Activated T-cell treated with anti-CD3 and anti-CD28 coated beads, Interleukin-2, amount 50 U/mL, for 4 hours (primary cell): ENCODE measurements at places on chromosomes 4 and X.

- no peak for DNase-seq
Observed at GRCh38 chr4:102665527-102665926, 95.2 kb downstream of the MANBA start.

DNA sequence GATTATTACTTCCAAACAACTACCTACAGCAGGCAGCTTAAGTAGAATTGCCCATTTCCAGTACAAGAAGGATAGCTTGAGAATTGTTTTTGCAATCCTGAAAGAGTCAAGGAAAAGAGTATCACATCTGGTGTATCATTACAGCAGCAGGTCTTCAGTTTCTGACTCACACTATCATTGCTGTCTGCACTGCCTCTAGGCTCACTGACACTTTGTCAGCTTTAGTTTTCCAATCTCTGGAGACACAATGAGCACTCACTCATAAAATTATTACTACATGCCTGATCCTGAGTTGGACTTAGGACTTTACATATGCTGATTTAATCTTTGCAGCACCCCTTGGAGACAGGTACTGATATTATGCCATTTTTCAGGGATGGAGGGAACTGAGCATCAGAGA is 244.6 kb upstream of the BOD1L1 start:
- no peak for DNase-seq

DNA sequence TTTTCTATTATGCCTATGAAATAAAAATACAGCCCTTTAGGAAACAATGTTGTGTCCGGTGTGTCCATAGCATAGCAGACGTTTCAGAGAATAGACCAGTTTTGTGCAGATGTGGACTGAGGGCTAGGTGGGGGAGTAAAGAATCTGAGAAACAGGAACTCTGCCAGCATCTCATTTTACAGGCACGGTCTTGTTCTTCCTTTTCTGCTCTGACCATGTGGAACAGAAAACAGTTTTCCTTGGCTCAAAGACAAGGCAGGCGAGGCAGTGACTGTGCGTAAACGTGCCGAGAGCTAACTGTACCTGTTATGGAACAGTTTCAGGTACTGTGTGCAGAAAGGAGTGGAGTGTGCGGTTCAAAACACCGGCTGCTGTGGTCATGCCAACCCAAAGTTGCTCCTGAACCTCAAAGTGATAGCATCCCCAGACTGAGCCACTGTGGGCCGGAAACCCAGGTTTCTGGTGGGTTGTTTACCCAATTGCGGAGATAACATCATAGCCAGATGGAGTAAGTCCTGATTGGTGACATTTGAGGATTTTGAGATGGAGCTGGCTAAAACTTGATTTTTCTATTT is 20.2 kb downstream of the CNGA2 start:
- no peak for DNase-seq

DNA sequence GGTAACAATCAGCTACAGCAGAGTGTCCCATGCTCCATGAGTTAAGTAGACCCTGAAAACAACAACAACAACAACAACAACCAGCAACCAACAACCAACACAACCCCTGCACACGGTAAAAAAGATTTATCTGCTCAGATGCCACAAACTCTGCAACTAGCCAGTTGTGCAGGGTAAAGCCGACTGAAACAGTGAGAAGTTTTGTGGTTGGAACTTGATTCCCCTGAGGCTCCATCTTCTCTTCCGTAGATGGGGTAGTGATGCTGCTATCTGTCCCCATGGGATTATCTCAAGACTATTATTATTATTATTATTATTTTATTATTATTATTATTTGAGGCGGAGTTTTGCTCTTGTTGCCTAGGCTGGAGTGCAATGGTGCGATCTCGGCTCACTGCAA is 50.6 kb upstream of the RAPGEF2 start:
- DNase-seq, result no peak

DNA sequence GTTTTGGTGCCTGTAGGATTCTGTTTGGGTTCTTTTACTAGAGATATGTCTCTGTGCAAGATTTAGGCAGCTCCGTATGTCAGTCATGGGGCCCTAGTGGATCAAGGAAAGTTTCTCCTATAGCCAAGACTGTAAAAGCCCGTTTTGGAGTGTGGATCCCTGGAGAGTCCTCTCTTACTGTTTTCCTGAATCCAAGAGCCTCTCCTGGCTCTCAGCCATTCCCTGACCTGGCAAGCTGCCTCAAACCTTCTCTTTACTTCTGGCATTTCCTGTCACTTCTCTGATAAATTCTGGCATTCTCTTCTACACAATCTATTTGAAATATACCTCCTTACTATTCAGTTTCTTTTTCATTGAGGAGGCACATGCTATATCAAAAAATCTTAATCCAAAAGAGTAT is 41.4 kb downstream of the DCAF12L2 start:
- DNase-seq, result no peak

DNA sequence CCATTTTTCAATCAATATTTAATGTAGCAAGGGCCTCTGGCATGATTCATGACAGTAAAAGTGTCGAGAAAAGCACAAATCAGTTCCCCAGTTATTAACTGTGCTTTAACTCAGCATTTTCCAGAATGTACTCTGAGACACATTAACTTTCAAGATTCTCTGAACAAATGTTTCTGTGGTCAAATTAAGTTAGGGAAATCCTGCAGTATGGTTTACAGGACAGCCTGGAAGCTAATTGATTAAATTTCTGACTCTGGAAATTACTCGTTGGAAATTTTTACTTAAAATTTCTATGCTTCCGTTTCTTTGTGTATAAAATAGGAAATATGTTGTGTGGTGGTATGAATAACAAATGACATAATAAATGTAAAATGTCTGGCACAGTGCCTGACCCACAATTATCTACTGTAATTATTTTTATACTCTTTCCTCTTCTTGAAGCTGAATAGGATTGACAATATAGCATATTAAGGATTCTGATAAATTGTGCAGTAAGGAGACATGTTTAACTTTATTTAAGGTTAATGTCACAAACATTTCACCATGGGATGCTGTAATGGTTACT is 33.7 kb downstream of the STK32B start:
- no peak for DNase-seq

- no peak for DNase-seq
Observed at GRCh38 chrX:81957900-81958545, 756.1 kb downstream of the SH3BGRL start.

DNA sequence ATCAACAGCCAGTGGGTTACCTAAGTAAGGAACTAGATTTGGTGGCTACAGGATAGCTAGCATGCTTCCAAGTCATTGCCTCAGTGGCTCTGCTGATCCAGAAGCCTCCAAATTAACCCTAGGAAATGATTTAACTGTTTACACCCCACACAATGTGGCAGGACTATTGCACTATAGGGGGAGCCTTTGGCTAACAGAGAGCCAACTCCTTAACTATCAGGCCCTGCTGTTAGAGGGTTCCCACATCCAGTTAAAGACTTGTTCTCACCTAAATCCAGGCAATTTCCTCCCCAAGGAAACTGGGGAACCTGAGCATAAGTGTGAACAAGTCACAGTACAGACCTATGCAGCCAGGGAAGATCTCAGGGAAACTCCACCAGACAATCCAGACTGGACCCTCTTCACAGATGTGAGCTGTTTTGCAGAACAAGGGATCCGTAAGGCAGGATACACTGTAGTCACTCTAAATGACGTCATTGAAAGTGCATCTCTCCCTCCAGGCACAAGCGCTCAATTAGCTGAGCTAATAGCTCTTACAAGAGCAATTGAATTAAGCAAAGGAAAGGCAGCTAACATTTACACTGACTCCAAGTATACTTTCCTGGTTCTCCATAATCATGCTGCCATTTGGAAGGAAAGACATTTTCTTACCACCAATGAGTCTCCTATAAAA is 185.3 kb upstream of the SPOCK3 start:
- no peak for DNase-seq

DNA sequence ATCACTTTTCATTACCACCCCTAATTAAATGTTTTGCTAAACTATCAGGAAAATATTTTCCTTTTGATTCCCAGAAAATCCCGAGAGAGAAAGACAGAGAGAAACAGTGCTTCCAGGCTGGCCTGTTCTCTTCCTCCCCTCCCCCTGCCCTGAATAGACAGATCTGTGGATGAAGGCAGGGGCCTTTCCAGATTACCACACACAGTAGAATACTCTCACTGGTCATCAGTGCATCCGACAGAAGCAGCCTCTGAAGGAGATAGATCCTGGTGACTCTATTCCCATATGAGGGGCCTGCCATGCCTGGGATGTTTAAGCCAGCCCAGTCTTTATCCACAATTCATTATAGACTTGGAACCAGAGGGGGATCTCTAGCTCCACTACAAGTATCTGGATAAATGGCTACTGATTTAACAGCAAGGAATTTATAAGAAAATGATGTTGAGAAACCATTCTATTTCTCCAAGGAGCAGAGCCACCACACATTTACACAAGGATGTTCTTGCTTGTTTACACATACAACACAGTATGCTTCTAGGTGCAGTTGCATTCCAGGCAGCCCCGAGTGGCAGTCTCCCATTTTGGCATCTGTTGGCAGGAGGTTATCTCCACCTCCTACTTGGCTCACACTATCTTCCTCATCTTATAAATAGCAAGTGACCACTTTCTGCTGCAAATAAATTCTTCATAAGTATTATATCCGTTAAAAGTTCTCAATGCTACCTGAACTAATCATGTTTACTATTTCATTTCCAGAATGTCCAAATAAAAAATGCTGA is 115.8 kb downstream of the HS6ST2 start:
- DNase-seq, result no peak

GRCh38 chrX:25198253-25198652 is 182.5 kb upstream of the ARX start:
- no peak for DNase-seq

GRCh38 chr4:135963009-135963408 is 1569.3 kb downstream of the PCDH18 start:
- DNase-seq, result no peak

DNA sequence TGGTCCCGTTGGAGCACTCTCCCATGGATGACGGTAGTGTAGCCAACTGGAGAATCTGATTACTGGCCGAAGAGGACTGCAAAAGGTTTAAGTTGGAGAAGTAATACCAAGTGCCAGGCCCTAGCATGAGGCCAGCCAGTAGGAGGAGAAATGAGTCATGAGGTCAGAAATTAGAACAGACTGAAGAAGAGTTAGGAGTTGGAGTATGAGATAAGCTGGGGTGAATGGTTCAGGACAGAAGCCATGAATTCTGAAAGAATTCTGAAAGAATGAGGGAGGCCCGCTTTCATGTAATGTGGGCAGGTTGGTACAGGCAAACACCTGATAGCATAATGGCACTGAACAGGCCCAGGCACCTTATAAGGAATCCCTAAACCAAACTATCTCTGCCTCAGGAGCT is 18.4 kb upstream of the STK26 start:
- DNase-seq, result no peak

DNA sequence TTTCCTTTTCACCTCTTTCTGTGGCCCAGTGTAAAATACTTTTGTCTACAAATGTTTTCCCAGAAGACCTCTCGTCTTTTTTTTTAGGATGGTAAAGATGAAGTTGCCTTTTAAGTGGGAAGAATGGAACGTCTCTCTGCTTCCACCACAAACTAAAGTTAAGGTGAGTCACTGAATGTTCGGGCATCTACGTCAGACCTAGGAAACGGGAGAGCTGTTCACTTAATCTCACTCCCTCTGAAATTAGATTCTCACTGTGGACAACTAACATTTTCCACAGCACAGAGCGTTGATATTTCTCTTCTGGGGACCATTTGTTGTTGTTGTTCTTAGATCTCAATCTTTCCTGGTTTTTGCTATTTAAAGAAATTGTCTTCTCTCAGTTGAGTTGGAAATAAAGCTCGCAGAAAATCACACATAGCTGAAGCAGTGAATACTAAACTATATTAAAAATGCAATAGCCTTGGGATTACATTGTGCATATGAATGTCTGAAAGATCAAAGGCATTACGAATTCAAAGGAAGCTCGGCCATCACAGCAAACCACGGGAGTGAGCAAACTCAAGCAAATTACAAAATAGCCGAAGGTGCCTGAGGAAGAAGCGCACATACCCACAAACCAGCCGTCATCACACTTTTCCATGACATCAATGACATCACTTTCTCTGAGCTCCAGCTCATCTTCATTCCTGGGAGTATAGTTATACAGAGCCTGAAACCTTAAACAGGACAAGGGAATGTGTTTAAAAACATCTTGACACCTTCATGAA is 53.9 kb upstream of the PDLIM3 start:
- DNase-seq, result no peak

GRCh38 chrX:113157496-113157895 is 316.9 kb upstream of the AMOT start:
- no peak for DNase-seq

DNA sequence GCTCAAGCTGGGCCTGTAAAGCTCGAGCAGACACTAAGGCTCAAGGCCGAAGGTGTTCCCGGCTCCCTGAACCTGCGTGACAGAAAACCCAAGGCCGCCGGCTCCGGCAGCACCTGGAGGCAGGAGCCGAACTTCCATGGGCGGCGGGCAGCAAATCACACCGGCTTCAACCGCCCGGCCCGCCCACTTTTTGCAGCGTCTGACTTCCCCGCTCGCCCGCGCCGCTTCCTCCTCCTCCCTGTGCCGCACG is 940 bp upstream of the NSD2 start:
- peak; percentile 82 for DNase-seq

DNA sequence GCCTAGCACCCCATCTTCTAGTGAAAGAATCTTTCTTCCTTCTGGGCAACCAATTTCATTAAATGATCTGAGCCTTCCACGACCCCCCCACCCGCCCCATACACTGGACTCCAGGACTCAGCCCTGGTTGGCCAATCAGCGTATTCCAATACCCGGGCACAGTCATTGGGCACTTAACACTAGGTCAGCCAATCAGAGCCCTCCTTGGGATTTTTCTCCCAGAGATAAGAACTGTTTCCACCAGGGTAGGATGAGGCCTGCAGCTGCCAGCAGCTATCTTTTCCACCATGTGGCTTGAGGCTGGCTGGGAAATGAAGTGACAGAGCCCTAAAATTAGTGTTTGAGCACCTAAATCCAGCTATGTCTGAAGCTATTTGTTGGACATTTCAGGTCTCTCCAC is 418.8 kb downstream of the BCOR start:
- no peak for DNase-seq

- no peak for DNase-seq
Observed at GRCh38 chr4:57607566-57608180, 497.5 kb upstream of the IGFBP7 start.

DNA sequence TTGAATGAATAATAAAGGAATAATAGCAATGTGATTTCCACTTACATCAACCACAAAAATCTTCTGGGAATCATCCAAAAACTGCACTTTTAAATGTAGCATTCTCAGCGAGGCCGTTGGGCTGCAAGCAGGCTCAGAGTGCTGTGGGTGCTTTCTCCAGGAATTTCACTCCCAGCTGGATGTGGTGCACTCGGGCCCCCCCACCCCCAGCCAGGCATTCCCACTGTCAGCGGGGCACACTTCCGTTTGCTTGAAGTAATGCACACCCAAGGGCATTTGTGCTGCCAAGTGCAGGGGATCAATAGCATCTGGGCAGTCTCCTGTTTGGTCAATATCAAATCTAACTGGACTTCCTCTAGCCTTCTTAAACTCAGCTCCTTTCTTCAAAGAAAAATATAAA is at the start of gene FRMD7:
FRMD7 (minus strand) TSS at position 278 of the 400 bp plus-strand sequence; CDS start at position 102, 176 bp downstream.
- DNase-seq, result no peak

DNA sequence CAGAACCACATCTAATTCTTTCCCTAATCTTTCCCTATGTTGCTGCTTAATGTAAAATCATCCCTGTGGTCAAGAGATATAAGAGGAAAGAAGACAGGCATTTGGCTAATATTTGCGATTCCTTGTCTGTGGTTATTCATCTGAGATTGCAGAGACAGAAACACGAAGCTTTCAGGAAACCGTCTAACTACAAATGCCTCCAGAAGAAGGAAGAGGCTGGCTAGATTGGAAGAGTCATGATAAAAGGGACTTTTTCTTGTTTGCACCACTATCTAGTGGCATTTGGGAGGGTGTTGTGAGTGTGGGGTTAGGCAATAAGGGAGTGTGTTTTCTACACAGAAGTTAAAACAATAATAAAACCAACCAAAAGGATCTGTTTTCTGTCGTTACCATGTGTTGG is 43.9 kb downstream of the TMEM154 start:
- no peak for DNase-seq

- DNase-seq, result no peak
Observed at GRCh38 chrX:7225338-7225737, 77.4 kb upstream of the PUDP start.
